ENCODE measurements at places on chromosomes 13 and 19.

- DNase-seq, result no peak
Observed at GRCh38 chr13:62643799-62644524, 1228.3 kb upstream of the PCDH20 start.

- no peak for DNase-seq
Observed at GRCh38 chr19:16315825-16316505, 8.7 kb upstream of the KLF2 start.

GRCh38 chr19:6540918-6541689 lies 10.3 kb downstream of the TNFSF9 start:
- no peak for DNase-seq

DNA sequence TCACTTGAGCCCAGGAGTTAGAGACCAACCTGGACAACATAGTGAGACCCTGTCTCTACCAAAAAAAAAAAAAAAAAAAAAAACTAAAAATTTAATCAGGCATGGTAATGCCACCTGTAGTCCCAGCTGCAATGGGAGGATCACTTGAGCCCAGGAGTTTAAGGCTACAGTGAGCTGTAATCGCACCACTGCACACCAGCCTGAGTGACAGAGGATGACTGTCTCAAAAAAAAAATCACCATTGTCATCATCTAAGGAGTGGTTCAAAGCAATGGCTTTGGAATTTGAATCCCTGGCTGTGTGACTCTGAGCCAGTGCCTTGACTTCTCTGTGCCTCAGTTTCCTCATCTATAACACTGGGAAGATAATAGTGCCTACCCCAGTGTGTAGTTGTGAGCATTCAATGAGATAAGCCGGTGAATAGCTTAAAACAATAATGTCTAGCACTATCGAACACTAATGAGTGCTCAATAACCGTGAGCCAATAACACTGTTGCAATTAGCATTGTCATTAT lies 11.5 kb downstream of the IGSF23 start:
- DNase-seq, result no peak

DNA sequence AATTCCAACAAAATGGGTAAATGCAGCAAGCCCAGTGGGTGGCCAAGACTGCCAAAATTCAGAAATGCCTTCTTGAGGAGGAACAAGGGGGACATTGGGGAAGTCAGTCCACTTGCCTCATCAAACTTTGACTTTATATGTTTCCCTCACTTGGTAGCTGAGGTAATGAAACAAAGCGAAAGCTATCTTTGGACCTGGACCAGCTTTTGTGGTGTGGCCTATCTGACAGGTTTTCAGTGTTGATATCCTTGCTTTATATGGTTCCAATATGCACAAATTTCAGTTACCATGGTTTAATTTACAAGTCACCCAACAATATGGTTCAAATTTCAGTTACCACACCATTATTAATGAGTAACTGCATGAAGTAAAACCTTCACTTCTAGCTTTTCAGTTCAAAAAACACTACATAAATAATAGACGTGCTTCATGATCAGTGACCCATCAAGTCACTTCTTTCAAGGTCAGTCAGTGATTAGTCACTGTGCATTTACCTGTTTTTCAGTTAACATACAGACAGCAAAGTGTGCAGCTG lies 17.7 kb upstream of the POU4F1 start:
- DNase-seq, result no peak

- DNase-seq, result no peak
Observed at GRCh38 chr13:64928696-64929499, 2301.2 kb downstream of the PCDH9 start.

GRCh38 chr19:54921082-54921481 lies 15.1 kb downstream of the NCR1 start:
- DNase-seq, result no peak

GRCh38 chr19:1428738-1429391 lies 9.3 kb upstream of the RPS15 start:
- no peak for DNase-seq

DNA sequence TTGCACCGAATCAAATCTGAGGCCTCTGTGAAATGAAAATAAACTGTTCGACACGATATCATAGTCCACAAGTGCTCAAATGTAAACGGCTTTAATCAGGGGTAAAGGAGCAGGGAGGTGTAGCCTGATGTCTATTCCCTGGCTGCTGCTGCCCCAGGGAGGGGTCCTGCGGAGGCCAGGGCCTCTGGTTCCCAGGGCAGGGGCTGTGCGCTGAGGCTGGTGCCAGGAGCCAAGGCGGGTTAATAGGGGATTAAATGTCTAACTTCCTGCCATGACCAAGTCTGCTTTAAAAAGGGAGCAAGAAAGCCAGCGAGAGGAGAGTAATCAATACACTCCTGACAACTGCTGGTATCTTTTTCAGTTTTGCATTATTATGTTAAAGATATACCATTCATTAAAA lies 59.4 kb downstream of the ZNF536 start:
- DNase-seq, result no peak

DNA sequence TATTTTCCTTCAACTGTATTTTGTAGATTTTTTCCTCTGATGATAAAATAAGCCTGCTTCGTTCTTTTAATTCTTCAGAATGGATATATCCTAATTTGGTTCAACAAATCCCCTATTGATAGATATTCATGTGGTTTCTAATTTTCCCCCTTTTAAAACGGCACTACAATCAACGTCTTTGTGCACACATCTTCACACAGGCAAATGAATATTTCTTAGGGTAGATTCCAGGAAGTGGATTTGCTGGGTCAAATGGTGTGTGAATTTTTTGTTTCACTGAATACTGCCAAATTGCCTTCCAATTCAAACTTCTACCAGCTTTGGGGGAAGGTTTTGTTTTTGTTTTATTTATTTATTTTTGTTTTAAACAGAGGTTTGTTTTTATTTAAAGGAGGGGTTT lies 287.2 kb downstream of the FOXO1 start:
- no peak for DNase-seq

GRCh38 chr13:53569453-53569852 lies 540.8 kb downstream of the OLFM4 start:
- DNase-seq, result no peak

DNA sequence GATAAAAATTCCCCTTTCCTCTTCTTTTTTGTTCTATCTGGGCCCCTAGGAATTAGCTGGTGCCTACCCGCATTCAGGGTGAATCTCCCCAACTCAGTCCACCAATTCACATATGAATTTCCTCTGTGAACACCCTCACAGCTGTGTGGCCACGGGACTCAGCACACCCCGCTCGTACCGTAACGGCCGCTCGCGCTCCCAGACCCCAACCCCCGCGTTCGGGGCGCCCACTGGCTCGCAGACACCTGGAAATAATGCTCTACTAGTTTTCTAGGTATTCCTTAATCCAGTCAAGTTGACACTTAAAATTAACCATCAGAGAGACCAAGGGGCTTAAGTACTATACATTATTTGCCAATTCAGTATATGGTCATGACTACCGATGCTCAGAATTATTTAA lies 1702.1 kb upstream of the PCDH20 start:
- no peak for DNase-seq

DNA sequence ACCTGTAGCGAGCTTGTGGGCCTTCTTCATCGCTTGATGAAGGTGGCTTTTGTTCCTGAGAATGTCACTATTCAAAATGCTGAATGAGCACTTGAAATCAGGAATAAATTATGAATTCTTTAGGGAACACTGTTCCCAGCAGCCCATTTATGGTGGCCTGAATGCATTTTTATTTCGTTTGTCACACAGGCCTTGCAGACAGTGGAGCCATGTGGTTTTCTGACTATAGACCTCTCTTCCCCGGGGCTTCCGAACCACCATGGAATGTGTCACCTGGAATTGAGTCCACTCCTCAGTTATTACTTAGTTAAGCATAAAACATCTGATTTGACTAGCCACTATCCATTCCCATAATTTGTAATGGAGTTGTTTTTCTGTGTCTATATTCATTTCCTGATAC lies 396.9 kb downstream of the IRS2 start:
- no peak for DNase-seq

GRCh38 chr19:10796653-10797052 lies 39.4 kb downstream of the TMED1 start:
- DNase-seq, result no peak

GRCh38 chr13:76976490-76976889 lies 15.4 kb upstream of the CLN5 start:
- DNase-seq, result no peak

DNA sequence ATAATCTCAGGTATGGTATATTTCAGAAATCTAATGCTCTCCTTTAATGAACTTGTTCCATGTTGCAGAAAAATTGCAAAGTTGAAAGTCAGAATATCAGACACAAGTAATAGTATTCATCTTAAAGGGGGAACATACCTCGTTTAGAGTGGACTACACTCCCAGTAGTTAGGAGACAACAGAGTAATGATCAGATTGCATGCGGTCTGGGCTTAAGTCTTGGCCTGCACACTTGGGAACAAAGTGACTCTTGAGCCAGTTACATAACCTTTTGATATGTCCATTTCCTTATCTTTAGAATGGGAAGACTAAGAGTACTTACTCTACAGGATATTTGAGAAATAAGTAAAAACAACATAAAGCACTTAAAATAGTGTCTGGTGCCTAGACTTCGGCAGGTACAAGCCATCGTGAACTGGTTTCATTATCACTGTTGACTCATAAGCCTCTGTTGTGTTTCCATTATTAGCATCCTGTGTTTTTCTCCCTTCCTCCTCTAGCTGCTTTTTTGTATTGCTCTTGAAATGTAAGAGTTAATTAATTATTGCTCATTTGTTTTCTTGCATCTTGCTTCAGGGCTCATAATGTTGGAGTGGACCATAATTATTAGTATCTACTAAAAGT lies 53.0 kb downstream of the DPY19L3 start:
- no peak for DNase-seq

- DNase-seq, result no peak
Observed at GRCh38 chr19:751501-752341, 809 bp downstream of the MISP start.

DNA sequence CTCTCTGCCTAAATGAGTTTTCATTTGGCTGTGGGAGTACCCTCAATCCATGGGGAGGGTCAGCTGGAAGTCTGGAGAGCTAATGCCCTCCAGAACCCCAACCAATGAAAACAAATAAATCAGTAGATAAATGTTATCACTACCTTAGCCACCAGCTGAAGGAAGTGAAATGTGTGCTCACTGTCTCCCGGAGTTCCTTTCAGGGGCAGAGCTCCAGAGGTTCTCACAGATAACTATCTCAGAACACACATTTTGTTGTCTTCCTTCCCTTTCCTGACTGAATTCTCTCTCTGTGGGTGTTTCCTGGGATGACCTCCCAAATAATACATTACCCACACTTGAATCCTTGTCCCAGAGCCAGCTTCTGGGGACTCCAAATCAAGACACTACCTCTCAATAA lies 779.6 kb downstream of the DIAPH3 start:
- DNase-seq, result no peak

DNA sequence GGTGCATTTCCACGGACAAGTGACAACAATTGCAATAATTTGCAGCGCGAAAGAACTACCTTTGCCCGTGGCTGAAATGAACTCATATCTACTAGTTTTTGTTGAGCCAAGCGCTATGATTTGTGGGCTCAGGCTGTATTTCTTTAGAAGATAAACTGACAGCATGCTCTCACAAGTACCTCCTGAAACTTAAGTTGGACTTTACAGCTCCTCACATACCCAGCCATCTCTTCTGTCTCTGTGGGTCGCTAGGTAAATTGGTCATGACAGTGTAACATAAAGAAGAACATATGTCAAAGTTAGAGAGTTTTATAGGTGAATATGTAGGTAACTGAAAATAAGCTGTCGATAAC lies 839 bp downstream of the COG6 start:
- no peak for DNase-seq

DNA sequence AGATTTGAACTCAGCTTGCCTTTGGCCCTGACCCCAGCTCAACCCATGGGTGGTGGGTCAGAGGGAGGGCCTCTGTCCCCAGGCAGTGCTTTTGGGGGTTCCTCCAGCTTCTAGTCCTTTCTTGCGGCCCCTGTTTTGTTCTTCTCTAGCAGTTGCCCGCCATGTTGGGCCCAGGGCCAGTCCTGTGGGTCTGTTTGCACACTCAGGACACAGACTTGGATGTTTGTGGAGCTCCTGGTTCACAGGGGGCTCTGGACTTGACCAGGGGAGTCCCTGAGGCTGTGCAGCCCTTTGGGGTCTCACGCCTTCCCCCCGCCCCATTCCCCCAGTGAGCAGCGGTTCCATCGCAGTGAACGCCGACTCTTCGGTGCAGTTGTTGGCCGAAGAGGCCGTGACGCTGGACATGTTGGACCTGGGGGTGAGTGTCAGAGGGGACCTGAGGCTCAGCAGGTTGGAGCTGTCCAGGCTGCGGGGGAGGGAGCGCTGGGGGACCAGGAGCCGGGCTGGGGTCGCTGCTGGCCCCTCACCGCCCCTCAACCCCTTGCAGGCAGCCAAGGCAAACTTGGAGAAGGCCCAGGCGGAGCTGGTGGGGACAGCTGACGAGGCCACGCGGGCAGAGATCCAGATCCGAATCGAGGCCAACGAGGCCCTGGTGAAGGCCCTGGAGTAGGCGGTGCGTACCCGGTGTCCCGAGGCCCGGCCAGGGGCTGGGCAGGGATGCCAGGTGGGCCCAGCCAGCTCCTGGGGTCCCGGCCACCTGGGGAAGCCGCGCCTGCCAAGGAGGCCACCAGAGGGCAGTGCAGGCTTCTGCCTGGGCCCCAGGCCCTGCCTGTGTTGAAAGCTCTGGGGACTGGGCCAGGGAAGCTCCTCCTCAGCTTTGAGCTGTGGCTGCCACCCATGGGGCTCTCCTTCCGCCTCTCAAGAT lies 2.5 kb downstream of the ATP5F1D start:
- DNase-seq, result no peak

DNA sequence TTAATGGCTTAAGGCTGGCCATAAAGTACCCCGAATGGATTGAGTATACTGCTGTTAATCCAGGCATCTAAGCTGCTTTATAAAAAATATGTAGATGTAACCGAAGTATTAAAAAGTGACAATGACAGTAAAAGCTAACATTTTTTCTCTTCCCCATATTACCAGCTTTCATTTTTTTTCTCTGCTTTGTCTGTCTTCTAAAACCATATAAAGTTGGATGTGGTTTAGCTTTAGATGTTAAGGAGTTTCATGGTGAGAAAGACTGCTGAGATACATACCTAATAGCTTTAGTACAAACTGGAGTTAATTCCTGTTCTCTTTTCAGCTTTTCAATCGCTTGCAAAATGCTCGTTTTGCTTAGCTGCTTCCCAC lies 838 bp downstream of the AKAP11 start:
- DNase-seq, result no peak

DNA sequence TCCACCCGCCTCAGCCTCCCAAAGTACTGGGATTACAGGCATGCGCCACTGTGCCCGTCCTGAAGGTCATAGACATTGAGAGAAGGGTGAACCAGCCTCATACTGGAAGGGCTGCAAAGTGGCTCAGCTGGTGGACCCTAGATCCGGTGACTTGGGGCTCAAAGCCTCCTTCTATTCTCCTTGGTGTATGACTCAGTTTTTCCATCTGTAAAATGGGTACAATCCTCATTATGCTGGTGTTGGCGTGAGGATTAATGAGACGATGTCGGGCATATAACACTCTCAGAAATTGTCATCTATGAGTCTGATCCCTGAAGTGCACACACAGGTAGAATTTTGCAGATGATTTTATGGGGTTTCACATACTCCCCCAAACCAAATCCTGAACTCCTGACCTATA lies 5.8 kb upstream of the CAMSAP3 start:
- no peak for DNase-seq

GRCh38 chr13:45295536-45295935 lies 45.4 kb downstream of the TPT1 start:
- no peak for DNase-seq
